ENCODE measurements at places on chromosomes 3 and 15.

DNA sequence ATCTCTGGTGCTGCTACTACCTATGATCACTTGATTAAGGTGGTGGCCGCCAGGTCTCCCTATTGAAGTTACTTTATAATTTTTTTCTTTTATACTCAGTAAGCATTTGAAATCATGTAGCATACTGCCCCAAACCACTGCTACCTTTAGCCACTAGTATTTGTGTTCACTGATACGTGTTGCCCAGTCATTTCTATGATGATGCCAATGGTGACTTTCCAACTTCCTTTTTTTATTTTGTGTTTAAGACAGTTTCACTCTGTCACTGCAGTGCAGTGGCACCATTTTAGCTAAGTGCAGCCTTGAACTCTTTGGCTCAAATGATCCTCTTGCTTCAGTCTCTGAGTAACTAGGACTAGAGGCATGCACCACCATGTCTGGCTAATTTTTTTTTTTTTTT is 598.2 kb downstream of the NAALADL2 start:
- DNase-seq: no peak

DNA sequence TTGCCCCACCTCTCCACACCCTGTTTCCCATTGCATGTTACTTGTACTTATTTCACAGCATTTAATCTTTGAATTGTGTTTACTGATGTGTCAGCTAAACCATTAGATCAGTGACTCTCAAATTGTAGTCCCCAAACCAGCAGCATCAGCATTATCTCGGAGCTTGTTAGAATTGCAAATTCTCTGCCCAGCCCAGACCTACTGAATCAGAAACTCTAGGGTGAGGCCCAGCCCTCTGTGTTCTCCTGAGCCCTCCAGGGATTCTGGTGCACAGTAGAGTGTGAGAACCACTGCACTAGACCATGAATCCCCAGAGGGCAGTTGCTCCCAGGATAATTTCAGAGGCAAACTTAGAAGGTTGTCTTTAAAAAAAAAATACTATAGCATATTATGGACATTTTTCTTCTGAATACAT is 13.0 kb downstream of the PLD1 start:
- no peak for DNase-seq

- DNase-seq: no peak
Observed at GRCh38 chr3:100088735-100089368, 25.4 kb downstream of the FILIP1L start.

DNA sequence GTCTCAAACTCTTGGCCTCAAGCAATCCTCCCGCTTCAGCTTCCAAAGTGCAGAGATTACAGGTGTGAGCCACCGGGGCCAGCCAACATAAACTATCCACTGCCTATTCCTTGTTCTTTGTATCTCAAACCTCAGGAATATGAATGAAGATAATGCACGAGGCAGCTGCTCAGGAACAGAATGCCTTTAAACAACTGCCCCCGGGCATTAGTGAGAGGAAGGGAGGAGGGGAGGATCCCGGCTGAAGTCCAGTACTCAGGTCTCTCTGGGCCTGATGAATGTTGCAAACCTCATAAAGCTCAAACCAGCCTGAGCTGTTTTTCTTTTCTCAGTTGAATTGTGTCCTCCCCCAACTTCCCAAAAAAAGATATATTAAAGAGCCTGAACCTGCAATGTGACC is 26.9 kb upstream of the MTMR14 start:
- no peak for DNase-seq

DNA sequence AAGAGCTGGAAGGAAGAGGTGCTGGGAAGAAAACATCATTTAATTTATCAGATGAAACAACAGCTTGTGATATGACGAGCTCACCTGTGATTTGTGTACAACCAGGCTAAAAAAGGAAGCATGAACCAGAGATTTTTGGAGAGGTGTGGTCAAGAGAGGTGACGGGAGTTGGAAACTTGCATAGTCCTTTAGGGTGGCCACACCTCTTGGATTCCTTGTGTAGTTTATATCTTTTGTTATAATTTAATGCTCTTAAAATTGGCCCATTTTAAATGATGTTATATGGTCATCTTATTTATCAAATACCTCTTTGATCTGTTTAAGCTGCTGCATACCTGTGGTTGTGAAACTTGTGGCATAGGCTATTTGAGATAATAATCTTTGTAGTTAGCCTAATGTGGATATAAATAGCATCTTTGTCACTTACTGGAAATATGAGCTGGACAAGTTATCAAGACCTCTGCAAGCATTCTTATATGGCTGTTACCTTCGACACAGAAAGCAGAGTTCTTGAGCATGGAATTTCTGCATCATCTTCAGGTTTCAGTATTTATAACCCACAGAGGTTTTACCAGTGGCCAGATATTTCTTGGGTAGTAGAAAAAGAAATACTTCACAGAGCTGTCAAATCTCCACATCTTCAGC is 49.1 kb downstream of the IL1RAP start:
- DNase-seq: no peak

DNA sequence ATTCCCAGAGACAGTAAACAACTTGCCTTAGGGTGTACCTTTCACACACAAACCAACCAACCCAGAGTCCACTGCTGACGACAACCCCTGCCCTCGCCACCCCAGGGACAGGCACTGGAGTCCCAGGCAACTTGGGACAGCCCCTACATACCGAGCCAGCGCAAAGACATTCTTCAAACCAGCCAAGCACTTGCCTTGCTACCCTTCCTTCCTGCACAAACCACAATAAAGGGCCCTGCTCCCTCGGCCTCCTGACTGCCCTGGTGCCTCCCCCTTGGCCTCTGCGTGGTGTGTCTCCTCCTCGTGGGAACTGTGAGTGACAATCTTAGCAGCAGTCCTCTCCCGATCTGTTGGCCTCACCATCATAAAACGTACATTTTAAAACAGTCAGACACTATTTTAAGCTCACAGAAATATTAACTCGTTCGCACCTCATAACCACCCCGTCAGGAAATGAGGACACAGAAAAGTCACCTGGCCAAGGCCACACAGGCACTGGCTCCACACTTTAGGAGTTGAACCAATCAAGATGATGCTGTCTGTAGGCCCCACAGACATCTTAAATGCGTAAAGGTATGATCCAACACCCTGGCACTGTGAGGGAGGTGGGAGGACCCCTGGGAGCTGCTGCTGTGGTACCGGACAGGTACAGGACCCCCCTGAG is 113.8 kb downstream of the ADCY5 start:
- no peak for DNase-seq

Data from BJ (cell line).